ENCODE measurements at places on chromosomes 6 and 20.
A peak's percentile ranks its signal among the peaks of the same experiment; 100 is the strongest.

GRCh38 chr6:118860880-118861279 is 33.1 kb upstream of the ASF1A start:
- DNase-seq: no peak

DNA sequence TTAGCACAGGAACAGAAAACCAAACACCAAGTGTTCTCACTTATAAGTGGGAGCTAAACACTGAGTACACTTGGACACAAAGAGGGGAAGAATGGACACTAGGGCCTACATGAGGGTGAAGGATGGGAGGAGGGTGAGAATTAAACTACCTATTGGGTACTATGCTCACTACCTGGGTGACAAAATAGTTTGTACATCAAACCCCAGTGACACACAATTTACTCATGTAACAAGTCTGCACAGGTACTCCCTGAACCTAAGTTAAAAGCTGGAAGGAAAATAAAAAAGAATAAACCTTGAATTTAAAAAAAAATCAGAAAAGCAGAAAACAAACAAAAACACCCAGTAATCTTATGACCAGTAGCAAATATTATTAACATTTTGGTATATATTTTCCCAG is 188.6 kb downstream of the TFAP2B start:
- DNase-seq: no peak

DNA sequence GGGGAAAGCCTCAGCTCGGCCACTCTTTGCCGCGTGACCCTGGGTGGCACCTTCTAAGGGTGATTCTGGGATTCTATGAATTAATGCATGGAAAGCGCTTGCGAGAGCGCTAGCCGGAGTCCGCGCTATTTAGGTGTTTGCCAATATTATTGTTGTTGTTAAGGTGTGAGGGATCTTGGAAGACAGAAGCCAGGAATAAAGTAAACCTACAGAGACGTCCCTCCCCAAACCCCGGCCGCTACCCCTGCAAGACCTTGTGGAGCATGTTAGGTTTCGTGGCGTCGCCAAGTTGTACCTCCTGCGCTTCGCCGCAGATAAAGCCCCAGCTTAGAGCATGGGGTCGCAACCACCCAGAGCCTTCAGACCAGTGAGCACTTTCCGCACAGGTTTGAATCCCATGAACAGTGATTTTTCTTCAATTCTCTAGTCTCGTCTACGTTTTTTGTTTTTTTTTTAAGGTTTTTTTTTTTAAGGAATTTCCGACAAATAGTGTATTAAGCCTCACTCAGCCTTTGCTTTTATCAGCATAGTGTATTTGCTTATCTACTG is 16.9 kb upstream of the ZSCAN9 start:
- DNase-seq: no peak

GRCh38 chr6:1747003-1747402 is 137.3 kb downstream of the FOXC1 start:
- DNase-seq: no peak

GRCh38 chr6:128516514-128516898 is 3.9 kb downstream of the PTPRK start:
- no peak for DNase-seq

DNA sequence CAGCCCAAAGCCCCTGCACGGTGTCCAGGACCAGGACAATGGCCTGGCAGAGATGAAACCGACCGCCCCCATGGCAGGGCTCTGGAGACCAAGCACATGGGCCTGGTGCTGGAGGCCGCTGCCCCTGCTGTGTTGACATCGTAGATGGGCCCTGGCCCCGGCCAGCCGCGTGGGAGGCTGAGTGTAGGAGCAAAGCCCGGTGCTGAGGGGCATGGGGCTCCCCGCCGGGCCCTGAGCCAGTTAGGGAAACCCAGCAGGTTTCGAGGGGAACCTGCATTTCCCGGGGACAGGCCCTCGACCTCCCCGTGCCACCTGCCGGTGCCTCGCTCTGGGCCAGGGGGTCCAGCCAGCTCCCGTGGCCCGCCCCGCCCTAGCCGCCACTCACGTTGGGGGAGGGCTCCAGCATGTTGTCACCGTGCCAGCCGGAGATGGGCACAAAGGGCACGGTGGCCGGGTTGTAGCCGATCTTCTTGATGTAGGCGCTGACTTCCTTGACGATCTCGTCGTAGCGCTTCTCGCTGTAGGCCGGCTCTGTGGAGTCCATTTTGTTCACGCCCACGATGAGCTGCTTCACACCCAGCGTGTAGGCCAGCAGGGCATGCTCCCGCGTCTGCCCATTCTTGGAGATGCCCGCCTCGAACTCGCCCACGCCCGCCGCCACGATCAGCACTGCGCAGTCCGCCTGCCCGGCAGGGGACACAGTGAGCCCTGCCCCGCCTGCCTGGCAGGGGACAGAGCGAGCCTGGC is 4.3 kb downstream of the EEF1A2 start:
- no peak for DNase-seq

DNA sequence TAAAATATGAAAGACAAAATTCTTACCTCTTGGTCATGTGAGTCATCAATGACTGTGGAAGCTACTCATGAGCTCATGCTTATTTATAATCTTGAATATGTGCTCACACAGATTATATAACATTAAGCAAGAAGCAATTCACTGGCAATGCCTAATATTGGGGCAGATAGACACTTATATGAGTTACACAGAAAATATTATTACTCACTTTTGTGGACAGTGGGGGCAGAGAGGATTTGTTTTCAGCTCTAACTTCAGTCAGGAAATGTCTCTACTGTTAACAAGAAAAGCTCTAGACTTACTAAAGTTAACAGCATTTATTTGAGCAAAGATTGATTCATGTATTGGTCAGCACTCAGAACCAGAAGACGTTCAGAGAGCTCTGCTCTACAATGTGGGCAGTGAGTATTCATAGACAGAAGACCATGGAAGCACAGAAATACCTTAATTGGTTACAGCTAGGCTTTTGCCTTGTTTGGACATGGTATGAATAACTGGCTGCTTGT is 85.8 kb upstream of the AHI1 start:
- DNase-seq: peak; percentile 49

DNA sequence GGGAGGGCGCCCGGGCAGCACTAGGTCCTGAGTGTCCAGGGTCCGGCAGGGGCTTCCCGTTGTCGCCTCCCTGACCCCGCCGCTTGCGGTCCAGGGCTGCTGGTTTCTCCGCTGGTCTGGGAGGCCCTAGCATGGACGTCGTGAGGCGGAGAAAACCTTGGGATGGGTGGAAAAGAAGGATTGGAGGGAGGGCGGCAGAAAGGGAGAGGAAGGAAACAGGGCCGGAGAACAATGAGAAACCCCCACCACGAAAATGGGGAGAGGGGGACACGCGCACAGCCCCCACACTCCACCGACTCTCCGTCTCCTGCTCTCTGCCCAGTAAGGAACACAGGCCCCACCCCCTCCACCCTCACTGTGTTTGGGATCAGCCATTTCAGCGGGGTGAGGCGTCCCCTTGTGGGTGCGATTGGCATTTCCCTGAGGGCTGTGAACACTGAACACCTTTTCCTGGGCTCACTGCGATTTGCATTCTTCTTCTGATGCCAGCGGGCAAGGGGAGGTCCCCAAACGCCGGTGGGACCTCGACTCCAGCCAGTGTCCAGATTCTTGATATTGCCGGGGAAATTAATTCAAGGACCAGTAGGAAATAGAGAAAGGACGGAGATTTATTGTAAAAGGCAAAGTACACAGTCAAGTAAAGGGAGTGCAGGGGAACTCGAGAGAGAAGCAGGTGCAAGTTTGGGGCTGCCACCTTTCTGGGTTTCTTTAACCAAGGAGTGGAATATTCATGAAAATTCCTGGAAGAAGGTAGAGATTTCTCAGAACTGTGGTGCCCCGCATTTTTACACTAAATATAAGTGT is 3.3 kb upstream of the RAET1G start:
- DNase-seq: peak; percentile 71

DNA sequence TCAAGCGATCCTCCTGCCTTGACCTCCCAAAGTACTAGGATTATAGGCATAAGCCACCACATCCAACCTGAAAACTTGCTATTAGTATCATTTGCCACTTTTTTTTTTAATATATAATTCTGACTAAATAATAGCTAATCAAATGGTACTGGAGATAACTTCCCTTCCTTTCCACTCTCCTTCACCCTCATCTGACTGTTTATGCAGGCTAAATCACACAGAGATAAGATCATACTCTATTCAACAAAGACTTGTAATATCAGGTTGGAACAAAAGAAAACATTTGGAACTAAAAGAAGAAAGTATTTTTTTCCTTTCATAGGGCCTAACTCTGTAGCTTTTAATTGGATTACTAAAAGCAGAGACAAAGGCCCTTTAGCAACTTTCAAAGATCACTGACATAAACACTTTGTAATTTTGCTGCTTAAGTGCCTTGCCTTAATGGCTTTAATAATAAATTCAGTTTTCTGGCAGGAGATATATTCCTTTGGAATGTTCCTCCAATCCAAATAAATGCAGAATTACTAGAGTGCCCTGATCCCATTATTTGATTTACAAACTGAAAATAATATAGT is 198.7 kb upstream of the ASCC3 start:
- no peak for DNase-seq

DNA sequence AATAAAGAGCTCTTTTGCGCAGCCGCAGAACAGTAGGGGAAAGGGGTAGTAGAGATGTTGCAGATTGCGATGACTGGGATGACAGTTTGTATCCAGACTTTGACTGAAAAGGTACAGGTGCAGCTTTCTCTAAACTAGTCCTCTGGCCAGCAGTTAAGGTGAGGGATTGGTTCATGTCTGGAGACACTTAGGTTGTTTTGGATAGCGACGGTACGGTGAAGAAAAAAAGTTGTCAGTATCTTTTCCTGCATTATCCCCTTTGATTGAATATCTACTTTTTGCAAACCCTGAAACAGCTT is 537 bp downstream of the PRR3 start:
- DNase-seq: no peak

DNA sequence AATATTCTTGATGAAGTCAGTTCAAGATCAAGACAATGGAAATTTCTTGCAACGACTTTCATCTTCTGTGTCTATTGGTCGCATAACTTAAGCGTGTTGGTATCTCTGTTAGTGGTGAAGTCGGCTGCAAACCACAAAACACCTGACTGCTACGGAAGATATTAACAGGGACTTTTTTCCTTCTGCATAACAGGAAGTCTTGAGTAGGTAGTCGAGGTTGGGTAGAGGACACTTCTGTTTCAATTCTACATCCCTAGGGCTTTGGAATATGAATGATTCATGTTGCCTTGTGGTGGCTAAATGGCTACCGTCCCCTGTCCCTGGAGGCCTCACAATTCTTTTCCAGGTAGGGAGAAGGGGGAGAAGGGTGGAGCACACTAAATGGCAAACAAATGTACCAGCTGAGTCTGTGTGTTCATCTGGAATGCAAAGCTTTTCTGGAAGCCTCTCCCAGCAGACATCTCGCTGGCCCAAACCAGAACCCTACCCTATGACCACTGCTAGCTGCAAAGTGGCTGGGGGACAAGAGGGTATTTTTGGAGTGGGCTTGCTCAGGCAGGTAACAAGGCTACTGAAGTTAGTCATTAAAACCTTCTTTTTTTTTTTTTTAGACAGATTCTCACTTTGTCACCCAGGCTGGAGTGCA is 34.6 kb upstream of the NKX2-2 start:
- DNase-seq: no peak

- no peak for DNase-seq
These were observed 12.9 kb downstream of the ITCH start for GRCh38 chr20:34375977-34376430.

DNA sequence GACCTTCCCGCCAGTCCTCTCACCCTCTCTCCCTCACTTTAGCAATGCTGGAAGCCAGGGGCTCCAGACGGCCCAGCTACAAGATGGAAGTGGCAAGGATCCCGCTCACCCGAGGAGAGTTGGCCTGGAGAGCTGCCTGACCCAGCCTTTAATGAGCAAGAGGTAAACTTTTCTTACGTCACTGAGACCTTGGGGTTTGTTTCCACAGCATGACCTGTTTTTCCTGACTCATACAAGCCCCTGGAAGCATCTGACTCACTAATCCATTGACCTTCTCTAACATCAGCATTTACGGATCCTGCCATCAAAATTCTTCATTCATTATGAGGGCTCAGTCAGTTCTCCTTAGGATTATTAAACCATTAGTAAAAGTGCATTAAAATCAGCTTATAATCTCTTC is 120.4 kb downstream of the MYLK4 start:
- DNase-seq: peak; percentile 88

- no peak for DNase-seq
These were observed 235.5 kb downstream of the NRN1 start for GRCh38 chr6:5771211-5771610.

DNA sequence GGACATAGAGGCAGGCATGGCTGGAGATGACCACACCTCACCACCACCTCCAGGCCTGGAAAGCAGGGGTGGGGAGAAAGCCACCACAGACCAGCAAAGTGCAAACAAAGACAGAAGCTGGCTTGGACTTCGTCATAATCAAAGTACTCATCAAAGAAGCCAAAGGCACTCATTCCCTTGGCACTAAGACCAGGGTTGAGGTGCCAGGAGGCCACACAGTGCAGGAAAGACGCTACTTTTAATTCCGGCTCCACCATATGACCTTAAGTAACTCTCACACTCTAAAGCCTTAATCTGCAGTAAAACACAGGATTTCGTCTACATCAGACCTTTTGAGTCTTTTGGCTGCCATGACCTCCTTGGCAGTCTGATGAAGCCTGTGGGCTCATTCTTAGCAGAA is 123.1 kb downstream of the HIVEP2 start:
- DNase-seq: no peak

DNA sequence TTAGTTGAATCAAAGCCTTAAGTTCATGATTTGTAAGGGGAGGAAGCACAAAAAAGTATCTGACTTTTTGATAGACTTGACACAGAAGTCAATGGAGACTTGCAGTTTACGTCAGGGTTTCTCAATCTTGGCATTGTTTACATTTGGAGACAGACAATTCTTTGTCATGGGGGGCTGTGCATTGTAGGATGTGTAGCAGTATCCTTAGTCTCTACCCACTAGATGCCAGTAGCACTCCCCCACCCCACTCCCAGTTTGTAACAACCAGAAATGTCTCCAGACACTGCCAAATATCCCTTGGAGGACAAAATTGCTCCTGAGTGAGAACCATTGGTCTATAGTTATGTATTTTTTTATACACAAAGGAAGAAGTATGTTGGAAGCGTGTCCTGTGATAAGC is 434.1 kb downstream of the RFPL4B start:
- DNase-seq: peak; percentile 16

GRCh38 chr6:148382861-148383260 is 40.2 kb downstream of the SASH1 start:
- DNase-seq: no peak

DNA sequence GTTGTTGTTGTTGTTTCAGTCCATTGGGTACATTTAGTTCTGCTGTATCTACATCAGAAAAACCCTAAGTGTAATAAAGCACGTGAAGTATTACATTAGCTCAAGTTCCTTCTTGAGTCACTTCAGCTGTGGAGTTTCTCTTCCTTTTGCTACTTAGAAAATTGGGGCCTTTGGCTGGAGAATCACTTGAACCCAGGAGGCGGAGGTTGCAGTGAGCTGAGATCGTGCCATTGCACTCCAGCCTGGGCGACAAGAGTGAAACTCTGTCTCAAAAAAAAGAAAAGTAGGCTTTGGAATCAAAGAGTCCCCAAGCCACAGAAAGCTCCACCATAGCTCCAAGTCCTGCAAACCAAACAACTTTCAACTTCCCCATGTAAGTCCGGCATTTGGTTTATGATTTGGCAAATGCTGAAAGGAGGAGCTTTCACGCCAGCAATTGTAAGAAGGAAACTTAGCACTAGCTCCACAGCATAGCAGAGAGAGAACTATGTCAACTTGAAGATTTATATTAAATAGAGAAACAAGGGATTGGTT is 56.5 kb upstream of the RNF144B start:
- DNase-seq: no peak

GRCh38 chr6:68990317-68990716 is 355.2 kb downstream of the ADGRB3 start:
- no peak for DNase-seq

Data from NCI-H226 (cell line).